ENCODE measurements at places on chromosomes 12 and 14.

GRCh38 chr12:106764220-106764619 lies 10.3 kb upstream of the RIC8B start:
- DNase-seq, result no peak

- DNase-seq, result no peak
Measured at GRCh38 chr12:118166946-118167345, 31.0 kb downstream of the PEBP1 start.

DNA sequence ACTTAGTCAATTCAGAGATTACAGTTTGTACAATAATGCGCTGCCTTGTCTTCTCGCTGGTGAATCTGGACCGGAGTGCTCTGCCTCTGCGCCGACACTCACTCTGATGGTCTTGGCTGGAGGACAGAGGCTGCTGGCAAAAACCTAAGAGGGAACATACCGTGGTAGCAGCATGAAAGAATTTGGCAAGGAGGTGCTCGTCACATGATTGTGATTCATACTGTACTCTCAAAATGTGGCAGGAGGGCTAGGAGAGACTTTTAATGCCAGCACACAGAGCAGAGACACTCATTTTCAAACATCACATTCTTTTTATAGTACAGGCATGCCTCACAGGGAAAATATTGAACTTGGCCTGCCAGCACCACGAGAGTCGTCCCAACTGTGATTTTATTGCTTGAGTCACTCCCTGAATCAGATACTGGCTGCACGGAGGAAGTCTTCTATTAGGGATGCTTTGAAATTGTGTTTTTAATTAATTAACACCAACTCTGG lies 67.8 kb downstream of the HMGA2 start:
- peak; percentile 56 for DNase-seq

DNA sequence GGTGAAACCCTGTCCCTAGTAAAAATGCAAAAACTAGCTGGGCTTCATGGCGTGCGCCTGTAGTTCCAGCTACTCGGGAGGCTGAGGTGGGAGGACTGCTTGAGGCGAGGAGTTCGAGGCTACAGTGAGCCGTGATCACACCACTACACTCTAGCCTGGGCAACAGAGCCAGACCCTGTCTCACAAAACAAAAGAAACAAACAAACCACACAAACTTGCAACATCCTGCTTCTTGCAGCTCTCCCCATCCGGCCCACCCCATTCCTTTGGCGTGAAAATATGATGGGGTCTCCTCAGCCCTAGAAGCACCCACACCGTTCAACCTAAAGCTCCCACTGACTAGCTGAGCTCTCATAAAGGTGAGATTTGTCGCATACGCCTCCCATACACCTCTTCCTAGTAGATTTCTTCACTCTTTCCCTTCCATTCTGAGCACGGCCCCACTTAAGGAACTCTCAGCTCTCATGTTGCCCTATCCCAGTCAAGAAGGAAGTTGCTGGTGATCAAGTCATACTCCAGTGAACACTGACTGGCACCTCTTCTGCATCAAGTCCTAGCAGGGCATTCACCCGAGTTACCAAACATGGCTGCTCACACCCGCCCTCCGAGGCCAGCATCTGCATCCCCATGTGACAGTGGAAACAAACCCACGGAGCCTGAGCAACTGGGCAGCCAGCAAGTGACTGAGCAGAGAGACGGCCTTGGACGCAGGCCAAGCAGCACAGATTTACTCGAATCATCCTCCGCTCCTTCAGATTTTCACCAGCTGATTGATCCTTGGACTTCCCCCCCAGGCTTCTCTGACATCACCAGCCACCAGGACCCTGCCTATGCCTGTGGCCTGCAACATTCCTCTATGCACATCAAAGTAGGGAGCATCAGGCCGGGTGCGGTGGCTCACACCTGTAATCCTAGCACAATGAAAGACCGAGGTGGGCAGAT lies 18.9 kb upstream of the CD27 start:
- peak; percentile 49 for DNase-seq

- DNase-seq, result no peak
Measured at GRCh38 chr12:91940826-91941570, 204.6 kb downstream of the BTG1 start.

- DNase-seq, result no peak
Measured at GRCh38 chr12:4505376-4505986, 33.2 kb upstream of the RAD51AP1 start.

GRCh38 chr14:28709571-28710305 lies 56.8 kb upstream of the FOXG1 start:
- no peak for DNase-seq

DNA sequence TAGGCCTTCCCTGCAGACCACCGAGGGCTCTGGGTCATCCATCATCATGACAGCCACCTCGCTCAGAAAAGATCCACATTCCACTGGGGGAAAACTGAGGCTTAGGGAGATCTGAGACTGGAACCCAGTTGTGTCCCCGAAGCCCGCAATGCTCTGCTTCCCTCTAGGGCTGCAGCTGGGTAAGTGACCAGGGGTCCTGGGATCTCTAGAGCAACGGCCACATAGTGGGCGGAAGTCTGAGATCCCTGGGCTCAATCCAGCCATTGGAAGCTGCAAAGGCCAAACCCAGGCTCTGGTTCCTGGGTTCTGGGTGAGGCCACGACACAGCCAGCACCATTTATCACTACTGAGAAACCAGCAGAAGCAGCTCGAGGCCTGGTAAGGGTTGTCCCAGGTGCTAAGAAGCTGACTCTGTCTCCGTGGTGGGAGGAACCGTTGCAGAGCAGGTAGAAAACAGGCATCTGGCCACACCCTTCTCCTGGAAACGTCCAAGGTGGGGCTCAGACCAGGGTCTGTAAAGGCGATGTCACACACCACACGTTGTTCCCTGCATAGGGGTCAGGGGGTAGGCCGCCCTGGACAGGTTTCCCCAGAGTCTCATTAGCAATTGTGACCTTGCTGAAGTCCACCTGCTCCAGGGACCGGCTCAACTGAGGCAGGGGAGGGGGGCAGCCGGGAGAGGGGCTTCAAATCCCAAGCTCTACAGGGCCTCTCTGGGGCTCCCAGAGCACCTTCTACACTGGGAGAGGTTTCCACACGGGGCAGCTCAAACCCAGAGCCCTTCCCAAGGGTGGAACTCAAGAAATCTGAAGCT lies 38.6 kb downstream of the BCL11B start:
- no peak for DNase-seq

- no peak for DNase-seq
Measured at GRCh38 chr14:50225067-50225973, 6.1 kb downstream of the SOS2 start.

DNA sequence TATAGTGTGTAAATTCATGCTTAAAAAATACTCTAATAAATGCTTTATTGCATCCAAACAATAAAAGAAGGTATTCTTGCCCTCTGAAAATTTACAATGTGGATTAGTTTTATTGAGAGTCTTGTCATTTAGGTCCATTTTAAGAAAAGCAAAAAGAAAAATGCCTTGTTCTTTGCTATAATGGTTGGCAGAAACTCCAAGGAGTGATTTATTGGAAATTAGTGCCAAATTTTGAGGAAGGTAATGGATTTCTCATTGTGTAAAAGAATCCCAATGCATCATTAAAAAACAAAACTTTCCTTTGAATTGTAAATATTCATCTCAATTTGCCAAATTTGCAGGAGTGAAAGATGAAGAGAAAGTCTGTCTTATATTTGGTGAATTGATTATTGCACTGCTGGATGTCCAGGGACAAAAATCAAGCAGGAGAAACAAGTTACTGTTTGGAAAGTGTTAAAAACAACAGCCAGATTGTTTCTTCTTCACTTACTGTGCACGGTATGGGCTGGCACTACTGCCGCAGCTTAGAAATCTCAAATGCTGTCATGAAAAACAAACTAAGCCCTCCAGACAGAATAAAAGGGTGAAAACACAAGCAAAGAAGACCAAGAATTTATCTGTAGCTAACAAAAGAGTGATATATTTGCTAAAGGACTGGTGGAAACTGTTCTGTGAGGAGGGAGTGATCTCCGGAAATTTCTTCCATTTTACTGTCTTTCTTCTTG lies 511.7 kb downstream of the TMTC2 start:
- no peak for DNase-seq

- peak; percentile 4 for DNase-seq
Measured at GRCh38 chr12:65699251-65699650, 125.0 kb upstream of the HMGA2 start.

DNA sequence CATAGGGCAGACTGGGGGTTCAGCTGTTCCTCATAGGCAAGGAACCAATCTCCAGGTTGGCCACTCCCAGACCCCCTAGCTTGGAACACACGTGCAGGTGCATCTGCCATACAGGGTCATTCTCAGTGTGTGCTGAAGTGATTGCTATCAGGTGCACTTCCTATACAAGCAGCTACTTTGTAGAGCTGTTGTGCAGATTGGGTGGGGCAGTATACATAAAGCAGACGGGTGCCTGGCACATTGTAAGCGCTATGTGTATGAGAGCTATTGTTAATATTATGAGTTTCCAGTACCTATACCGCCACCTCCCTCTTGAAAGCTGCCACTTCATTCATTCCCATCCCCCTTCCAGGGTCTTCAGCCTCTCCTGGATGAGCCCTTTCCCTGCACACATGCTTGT lies 17.3 kb downstream of the IRF2BPL start:
- DNase-seq, result no peak

DNA sequence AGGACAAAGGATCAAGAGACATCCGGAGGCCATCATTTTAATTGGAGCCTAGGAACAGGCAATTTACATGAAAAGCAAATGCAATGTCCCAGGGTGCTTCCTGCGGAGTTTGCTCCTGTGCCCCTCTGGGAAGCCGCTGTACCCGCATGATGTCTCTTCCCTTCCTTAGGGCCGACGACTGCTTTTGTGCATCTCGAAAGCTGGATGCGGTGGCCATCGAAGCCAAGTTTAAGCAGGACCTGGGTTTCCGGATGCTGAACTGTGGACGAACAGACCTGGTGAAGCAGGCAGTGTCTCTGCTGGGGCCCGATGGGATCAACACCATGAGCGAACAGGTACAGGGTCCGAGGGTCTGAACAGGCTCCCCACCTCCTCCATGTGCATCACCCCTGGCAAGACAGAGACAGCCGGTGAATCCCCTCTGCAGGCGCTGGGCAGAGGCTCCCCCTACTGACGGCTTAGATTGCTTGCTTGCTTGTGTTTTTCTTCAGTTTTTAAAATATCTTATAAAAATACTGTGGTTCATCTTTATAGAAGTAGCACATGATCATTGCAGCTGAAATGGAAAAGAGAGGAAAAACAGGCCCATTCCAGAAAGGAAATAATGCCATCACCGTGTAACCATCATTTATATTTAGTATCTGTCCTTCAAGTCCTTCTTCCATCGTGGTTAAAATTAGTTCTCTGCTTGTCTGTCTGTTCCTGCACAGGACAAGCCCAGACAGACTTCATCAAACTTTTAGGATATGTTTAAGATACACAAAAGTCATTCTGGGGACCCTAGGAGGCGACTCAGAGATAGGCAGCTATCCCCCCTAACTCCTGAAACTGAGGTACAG lies 75.4 kb upstream of the PWP1 start:
- DNase-seq, result peak; percentile 40

GRCh38 chr14:102507857-102508312 lies 1.7 kb downstream of the ANKRD9 start:
- DNase-seq, result no peak

DNA sequence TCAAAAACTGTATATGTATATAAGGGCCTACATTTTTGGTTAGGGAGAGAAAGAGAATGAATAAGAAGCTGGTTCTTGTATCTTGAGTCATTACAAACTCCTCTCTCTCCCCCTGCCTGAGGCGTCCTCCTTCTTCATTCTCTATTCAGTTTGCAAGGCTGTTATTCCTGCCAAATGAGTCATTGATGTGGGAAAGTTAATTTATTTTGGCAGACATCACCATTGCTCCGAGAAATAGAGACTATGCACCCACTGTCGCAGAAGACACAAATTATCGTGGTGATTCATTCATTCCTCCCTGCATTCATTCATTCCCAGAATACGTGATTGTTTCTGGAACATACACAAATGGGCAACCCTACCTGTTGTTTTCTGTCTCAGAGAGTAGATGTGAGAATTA lies 112.5 kb upstream of the MED13L start:
- DNase-seq, result peak; percentile 33

GRCh38 chr12:132491138-132491663 lies 1.2 kb downstream of the FBRSL1 start:
- no peak for DNase-seq

GRCh38 chr14:81801921-81802320 lies 268.3 kb upstream of the SEL1L start:
- DNase-seq, result peak; percentile 41

GRCh38 chr12:130044991-130045621 lies 117.2 kb upstream of the FZD10 start:
- no peak for DNase-seq

DNA sequence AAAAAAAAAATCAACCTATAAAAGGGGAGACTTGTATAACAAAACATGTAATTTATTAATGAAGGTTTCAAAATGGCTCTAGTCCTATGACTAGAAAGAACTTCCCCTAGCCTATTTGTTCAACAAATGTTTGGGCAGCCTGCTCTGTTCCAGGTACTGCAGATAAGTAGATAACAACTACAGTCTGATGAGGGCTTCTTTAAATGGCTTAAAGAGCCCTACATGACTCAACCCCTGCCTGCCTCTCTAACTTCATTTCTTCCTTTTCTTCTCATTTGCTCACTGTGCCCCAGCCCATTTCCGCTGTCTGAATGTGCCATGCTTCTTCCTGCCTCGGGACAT lies 21.5 kb downstream of the ALDH6A1 start:
- DNase-seq, result no peak

DNA sequence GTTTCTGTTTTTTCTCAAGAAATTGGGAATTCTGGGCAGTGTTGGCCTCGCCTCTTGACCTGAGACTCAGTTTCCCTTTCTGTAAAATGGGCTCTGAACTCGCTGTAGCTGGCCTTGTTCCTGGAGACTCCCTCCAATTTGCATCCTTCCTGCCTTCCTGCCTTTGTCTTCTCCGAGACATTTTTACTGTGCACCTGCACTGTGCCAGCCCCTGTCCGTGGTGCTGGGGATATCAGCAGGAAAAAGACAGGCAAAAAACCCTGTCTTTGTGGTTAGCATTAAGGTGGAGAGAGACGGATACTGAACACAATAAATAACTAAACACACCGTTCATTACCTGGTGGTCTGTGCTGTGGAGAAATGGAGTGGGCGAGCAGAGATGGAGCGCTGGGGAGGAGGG lies 129.8 kb downstream of the AACS start:
- no peak for DNase-seq

DNA sequence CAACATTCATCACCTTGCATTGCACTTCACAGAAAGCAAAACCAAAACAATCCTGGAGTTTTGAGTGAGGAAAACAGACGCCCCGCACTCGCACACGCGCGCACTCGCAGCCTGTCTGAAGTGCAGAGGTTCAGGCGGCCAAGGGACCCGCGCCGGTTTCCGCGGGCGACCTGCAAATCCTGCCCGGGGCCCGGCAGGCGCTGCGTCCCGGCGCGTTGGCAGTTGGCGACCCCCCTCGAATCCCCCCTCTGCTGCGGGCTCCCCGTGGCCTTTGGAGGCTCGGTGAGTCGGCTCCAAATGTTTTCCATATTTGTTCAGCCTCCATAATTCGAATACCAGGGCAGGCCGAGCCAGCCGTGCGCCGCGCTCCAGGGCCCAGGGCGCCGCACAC lies at the start of gene SSPN:
Gene SSPN (plus strand): TSS at position 324 of the 391 bp plus-strand sequence. CDS start 100 bp downstream, outside the sequence.
- DNase-seq, result peak; percentile 72

GRCh38 chr14:53126731-53127130 lies 26.4 kb downstream of the DDHD1 start:
- no peak for DNase-seq

Data from Ammon's horn (tissue), 1 donor.